A673 (cell line): ENCODE measurements at places on chromosomes 3 and 15. TPM values are rescaled to one million over a fixed set of nuclear protein-coding genes. Genes with fewer than 3 reads are reported as not detected.

The STXBP5L gene
- not detected in 2 replicates for total RNA-seq

DNA sequence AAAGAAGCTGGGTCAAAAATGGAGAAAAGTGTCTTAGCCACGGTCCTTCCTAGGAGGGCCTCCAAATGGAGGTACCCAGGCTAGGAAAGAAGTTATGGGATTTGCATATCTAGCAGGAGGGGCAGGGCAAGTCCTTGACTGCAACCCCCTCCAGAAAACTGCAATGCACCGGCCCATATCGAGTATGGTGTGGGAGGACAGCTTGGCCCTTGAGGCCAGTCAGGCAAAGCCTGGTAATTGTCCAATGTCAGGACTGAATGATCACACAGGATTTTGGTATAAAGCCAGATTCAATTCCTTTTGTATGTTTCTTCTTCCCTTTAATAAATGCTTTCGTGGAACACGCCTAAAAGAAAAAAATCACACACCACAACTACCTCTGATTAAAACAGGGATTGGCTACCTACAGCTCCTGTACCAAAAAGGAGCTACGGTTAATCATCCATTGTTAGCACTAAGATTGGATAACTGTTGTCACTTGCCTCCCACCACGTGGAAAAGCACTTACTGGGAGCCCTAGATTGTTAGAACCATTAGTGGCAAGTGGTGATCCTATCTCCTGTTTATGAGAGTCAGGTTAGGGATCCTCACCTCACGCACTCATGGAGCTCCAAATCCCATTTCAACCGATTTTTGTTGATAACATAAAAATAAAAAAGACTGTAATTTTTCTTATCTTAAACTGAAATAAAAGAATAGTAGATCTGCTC lies 1.2 kb downstream of the ZNF770 start:
- H3K4me3 ChIP-seq = peak overlapping the region; percentile 81
- H3K4me1 ChIP-seq = peaks cover 13% of the 10 kb centered on the region
- peaks cover 27% of the 10 kb centered on the region for H3K36me3 ChIP-seq
- no peaks in the 10 kb centered on the region for H3K27me3 ChIP-seq

The MEIS2 gene
- total RNA-seq = 9.3 and 11.7 TPM in 2 replicates

DNA sequence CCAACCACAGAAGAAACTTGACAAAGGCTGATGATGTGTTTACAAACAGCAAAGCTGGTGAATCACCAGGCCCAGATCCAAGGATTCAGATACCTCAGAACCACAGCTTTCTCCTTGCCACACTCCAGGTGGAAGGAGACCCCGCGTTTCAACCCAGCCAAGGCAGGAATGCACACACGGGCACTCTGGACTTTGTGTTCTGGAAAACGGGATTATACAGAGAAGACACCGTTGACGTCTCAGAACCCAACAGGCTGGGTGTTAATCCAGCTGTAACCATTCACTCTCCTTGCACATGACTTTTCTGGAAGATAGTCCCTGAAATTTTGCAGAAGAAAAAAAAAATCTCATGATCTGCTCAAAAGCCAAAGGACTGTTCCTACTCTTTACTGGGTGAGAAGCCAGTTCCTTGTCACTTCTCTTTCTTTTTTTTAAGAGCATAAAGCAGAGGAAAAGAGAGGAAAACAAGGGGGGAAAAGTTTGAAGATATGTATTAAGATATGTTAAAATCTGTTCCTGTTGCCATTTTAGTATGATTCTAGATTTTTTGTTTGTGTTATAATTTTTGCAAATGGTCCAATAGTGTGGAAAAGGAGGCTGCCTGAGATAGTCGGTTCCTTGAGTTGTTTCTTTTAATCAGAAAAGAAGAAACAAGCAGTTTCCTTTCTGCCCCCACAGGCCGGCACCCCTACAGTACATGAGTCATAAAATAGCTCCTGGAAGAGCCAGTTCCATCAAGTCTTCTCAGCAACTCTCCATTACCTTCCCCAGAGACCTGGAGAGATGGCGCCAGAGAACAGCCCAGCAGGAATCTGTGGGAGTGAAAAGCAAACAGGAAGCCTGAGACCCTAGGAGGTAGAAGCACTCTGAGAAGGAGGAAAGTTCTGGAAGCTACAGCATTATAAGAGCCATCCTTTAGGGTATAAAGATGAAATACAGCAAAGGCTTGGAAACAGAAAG lies 73.1 kb downstream of the RORA start:
- no peaks in the 10 kb centered on the region for H3K36me3 ChIP-seq
- H3K27ac ChIP-seq = peak overlapping the region; percentile 70
- H3K4me1 ChIP-seq = peaks cover 43% of the 10 kb centered on the region
- no peaks in the 10 kb centered on the region for H3K27me3 ChIP-seq
- no peak overlapping the region for H3K4me3 ChIP-seq

DNA sequence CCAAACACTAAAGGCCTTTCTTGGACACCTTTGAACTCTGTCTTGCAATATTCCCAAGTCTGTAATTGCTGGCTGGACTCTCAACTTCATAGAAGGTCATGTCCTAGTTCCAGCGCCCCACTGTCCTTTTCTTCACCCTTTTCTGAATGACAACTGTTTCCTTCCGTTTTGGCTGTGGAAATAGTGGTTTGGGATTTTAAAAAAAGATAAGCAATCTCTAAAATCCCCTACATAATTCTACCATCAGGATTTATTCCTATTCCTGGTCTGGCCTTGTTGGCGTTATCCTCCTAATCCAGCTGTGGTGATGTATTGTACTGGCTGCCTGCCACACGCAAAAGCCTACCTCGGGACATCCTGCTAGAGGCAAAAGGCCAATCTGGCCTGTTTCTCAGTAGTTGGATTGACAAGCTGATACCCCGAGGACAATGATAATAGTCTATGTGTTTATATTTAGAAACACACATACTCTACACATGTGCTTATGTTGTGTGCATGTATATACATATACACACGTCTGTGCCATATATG lies 440.3 kb upstream of the DPH6 start:
- no peaks in the 10 kb centered on the region for H3K36me3 ChIP-seq
- no peak overlapping the region for H3K4me3 ChIP-seq
- H3K27ac ChIP-seq = no peak overlapping the region
- H3K4me1 ChIP-seq = no peaks in the 10 kb centered on the region
- H3K27me3 ChIP-seq = no peaks in the 10 kb centered on the region

The GOLGA8M gene
- total RNA-seq = not detected in 2 replicates

DNA sequence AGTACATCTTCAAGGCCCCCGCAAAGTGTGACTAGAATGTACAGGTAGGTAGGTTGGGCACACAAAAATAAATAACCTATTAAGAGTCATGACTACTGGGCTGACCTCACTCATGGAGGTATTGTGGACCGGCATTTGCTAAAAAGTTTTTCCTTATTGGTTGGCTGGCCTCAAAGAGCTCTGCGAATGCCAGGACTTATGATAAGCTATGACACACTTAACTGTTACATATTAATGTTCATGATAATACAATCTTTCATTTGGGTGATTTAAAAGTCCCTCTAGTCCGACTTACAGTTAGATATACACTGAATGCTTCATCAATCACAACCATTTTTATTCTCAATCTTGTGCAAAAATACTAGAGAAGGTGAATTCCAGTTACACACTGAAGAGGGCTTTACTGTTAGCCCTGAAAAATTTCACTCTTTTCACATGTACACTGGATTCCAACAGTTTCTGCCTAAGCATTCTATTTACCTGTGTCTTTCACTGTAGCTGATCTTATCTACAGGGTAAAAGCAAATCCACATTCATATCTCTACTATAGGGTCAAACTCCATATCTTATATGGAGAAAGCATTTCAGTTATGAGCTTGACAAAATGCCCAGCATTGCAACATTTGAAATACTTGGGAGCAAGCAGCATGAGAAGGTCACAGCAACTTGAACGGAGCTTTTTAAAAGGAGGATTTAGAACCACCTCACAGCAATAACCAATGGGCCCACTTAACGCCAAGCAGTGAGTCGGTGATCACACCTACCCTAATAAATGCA lies 329.1 kb downstream of the FOXP1 start:
- H3K36me3 ChIP-seq = no peaks in the 10 kb centered on the region
- no peaks in the 10 kb centered on the region for H3K4me1 ChIP-seq
- no peak overlapping the region for H3K27ac ChIP-seq
- no peak overlapping the region for H3K4me3 ChIP-seq

DNA sequence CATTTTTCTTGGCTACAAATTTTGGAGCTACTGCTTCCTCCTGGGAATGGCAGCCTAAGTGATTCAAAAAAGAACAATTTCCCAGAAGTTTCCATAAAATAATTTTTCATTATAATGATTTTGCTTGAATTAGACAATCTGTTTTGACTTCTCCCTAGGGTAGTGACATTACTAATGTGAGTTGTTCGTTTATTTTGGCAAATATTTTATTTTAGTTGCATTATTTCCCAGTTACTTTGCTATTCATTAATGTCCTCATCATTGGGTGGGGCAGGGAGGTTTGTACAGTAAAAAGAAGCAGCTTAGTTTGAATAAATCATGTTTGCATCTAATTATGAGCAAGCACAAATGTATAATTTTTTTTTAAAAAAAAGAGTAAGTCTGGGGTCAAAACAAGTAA lies 686.6 kb downstream of the ROBO2 start:
- H3K36me3 ChIP-seq = no peaks in the 10 kb centered on the region
- H3K4me1 ChIP-seq = no peaks in the 10 kb centered on the region
- no peak overlapping the region for H3K27ac ChIP-seq
- no peak for DNase-seq
- no peaks in the 10 kb centered on the region for H3K27me3 ChIP-seq

- H3K4me1 ChIP-seq = no peaks in the 10 kb centered on the region
- no peak for DNase-seq
- no peaks in the 10 kb centered on the region for H3K27me3 ChIP-seq
- no peak overlapping the region for H3K27ac ChIP-seq
Observed at GRCh38 chr3:116849261-116849688, 139.7 kb downstream of the TUSC7 start.

- H3K27ac ChIP-seq = no peak overlapping the region
- no peaks in the 10 kb centered on the region for H3K27me3 ChIP-seq
- no peaks in the 10 kb centered on the region for H3K36me3 ChIP-seq
- no peaks in the 10 kb centered on the region for H3K4me1 ChIP-seq
- no peak for DNase-seq
- no peak overlapping the region for H3K4me3 ChIP-seq
Observed at GRCh38 chr15:34259566-34259965, 34.8 kb downstream of the EMC4 start.

DNA sequence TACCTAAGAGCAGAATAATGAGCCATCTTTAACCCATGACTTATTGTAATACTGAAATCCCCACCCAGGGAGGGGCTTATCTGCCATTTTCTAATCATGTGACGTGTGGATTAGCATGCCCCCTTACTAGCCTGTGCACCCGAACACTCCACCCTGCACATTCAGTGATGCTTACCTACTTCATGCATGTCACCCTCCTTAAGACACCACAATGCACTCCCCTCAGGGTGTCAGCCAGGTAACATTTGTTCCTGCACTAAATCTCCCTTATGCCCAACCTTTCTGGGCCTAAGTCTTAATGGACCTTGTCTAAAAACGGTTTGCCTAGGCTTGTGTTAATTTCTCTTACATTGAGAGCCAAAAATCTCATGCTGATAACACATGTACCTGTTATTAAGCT lies 336.6 kb downstream of the OCA2 start:
- no peaks in the 10 kb centered on the region for H3K36me3 ChIP-seq
- DNase-seq = no peak
- H3K4me3 ChIP-seq = no peak overlapping the region
- H3K27me3 ChIP-seq = no peaks in the 10 kb centered on the region
- H3K4me1 ChIP-seq = no peaks in the 10 kb centered on the region
- no peak overlapping the region for H3K27ac ChIP-seq

GRCh38 chr3:66602237-66602636 lies 101.4 kb upstream of the LRIG1 start:
- H3K36me3 ChIP-seq = no peaks in the 10 kb centered on the region
- DNase-seq = no peak
- no peaks in the 10 kb centered on the region for H3K4me1 ChIP-seq
- H3K27ac ChIP-seq = no peak overlapping the region
- H3K27me3 ChIP-seq = no peaks in the 10 kb centered on the region
- no peak overlapping the region for H3K4me3 ChIP-seq

The SPATA12 gene
- total RNA-seq = not detected in 2 replicates

The THAP10 gene
- 6.2 and 6.6 TPM in 2 replicates for total RNA-seq

The NANOGP8 gene
- not detected in 2 replicates for total RNA-seq

The CPA3 gene
- total RNA-seq = not detected in 2 replicates

The GAP43 gene
- 31.6 and 42.0 TPM in 2 replicates for total RNA-seq

DNA sequence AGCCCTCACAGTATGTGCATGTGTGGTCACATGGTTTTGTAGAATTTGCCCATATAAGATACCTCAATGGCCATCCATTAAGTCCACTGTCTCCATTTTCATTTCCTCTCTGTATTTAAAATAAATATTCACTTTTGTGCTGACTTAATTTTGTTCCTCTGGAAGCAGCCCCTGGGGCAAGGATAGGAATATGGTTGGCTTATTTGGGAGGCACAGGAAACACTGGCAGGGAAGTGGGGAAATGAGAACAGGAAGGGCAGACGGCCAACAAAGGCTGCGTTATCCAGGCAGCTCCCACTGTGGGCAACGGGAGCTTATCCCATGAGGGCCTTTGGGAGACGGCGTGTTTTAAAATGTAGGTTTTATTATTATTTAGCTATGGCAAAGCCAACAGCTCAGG lies 148.6 kb downstream of the SHQ1 start:
- H3K27ac ChIP-seq = no peak overlapping the region
- peak; percentile 71 for DNase-seq
- no peaks in the 10 kb centered on the region for H3K36me3 ChIP-seq

The RTP3 gene
- not detected in 2 replicates for total RNA-seq

GRCh38 chr3:119359476-119360326 lies 65.5 kb downstream of the ARHGAP31 start:
- H3K36me3 ChIP-seq = no peaks in the 10 kb centered on the region
- no peak overlapping the region for H3K27ac ChIP-seq
- no peak overlapping the region for H3K4me3 ChIP-seq
- no peaks in the 10 kb centered on the region for H3K27me3 ChIP-seq
- peaks cover 3% of the 10 kb centered on the region for H3K4me1 ChIP-seq
- DNase-seq = no peak

DNA sequence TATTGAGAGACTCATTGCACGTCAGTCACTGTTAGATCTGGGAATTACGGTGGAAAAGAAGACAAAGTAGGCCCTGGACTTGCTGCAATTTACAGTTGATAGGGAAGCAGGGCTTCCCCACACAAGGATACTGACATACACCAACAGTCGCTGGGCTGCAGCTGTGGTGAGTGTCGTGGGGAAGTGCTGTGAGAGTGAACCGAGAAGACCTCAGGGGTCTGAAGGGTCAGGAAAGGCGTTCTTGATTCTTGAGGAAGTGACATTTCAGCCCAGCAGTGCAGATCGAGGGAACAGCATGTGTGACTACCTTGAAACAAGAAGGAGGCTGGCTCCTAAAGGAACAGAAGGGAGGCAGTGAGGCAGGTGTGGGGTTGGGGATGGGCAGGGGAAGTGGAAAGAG lies 22.5 kb downstream of the MYZAP start:
- H3K36me3 ChIP-seq = no peaks in the 10 kb centered on the region
- DNase-seq = no peak
- H3K4me1 ChIP-seq = no peaks in the 10 kb centered on the region
- no peak overlapping the region for H3K27ac ChIP-seq

- H3K27me3 ChIP-seq = no peaks in the 10 kb centered on the region
- H3K4me1 ChIP-seq = no peaks in the 10 kb centered on the region
- H3K4me3 ChIP-seq = no peak overlapping the region
- DNase-seq = no peak
Observed at GRCh38 chr3:25587094-25587493, 77.6 kb downstream of the TOP2B start.
